ENCODE measurements at places on chromosomes 3 and 15.

GRCh38 chr3:48064292-48064829 lies 48.1 kb upstream of the MAP4 start:
- DNase-seq = no peak

DNA sequence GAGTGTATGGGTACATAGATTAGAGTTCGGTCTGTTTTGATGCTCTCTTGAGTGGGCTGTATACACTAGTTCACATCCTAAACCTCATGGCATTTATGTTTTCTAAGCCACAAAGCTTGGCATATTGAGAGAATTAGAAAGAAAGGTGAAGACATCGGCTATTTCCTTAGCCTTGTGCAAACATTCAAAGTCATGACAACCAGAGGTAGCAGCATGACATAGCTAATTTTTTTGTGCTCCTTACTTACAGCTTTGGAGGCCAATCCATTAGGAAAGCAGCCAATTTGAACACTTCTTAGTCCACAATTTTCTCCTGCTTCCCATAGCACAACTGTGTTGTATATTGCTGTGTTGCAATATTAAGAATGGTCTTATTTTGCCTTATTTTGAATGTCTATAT lies 21.5 kb upstream of the AADAC start:
- no peak for DNase-seq

- DNase-seq = no peak
Measured at GRCh38 chr3:38623539-38623938, 25.9 kb downstream of the SCN5A start.

GRCh38 chr15:63881431-63881830 lies 47.7 kb upstream of the HERC1 start:
- DNase-seq = no peak

DNA sequence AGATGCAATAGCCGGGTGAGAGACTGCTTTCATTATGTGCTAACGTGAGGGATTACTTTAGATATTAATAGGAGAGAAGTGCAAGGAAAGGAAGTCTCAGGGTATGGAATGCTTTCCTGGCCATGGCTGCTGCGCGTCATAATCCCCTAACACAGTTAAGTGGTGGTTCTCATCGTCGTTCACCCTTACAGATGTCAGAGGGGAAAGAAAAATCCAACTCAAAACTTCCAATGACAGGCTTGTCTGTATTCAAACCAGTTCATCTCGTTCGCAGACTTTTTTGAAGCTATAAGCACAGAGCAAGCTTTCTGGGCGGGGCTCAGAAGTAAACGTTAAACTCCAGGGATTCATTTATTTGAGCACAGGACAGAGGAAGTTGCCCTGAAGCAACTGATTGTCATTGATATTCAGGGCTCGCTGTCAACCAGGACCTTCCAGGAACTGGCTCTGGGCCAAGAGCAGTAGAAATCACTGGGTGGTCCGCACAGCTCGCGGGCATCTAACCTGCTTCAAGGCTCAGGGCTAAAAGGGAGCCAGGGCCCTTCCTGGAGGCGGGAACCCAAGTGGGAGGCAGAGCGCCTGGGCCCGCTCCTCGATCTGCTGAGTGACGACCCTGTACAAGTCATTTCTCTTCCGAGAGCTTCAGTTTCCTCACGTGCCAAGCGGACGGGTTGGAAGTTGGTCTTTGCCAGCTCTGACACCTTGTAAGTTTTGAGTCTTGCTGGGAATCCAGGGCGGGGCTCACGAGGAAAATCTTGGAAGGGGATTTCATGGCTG lies 1.1 kb upstream of the LPP start:
- peak; percentile 24 for DNase-seq

DNA sequence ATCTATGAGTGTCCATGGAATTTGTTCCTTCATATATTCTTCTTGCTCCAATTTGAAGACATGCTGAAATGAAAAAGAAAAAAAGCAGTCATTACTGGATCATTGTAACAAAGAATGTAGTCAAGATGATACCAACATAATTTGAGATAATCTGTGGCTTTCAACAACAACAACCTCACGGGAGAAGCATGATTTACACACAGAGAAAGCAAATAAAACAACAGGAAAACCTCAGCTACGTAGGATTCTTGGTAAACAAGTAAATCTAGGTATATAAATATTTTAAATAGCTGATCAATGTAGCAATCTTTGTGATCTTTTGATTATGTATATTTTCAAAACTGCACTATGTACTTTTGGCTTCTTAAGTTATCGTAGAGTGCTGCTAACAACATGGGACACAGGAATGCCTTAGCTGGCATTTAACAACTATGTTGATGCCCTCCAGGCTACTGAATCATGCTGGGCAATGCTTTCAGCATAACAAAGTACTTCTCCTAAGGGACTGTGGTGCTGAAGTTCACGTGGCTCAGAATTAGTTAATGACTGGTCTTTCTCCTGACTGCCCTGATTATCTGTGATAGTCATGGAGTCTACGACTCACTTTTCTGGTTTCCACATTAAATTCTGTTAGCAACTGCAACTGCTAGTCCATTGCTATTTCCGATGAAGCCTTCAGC lies 96.5 kb upstream of the MYO5C start:
- no peak for DNase-seq

DNA sequence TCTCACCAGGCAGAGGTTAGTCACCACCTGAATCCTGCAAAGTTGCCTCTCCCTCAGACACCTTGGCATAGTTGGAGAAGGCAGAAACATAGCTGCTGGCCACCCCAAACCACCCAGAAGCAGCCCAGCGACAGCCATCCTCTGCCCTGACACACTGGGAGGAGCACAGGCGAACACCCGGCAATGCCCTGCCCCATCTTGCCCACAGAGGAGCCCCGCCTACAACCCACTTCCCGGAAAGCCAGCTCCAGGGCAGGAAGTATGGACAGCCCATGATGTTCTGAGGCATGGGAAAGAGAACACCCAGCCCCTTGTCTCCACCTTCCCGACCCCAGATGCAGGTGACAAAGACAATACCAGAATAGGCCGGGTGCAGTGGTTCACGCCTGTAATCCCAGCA lies 12.6 kb upstream of the SHISA5 start:
- DNase-seq = no peak

GRCh38 chr3:149618151-149619123 lies 39.4 kb downstream of the WWTR1 start:
- DNase-seq = no peak

GRCh38 chr15:101799665-101800064 lies 3.6 kb upstream of the OR4F6 start:
- no peak for DNase-seq

DNA sequence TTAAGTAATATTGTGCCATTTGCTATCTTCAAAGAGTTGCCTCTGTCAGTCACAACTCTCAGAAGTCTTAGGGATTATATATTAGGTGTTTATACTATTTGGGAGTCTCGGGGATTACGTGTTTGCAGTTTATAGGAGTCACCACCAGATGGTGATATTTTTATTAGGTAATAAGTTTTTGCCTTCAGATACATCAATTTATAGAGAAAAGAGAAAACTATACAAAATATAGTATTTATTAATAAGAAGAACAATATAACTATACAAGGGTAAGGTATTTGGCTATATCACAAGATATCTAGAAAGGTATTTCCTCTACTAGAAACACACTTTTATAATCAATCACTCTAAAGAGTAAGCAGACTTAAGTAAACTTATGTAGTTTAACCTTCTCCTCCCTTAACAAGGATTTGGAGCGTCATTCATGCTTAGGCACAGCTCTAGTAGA lies 10.7 kb upstream of the DHX36 start:
- DNase-seq = peak; percentile 24

DNA sequence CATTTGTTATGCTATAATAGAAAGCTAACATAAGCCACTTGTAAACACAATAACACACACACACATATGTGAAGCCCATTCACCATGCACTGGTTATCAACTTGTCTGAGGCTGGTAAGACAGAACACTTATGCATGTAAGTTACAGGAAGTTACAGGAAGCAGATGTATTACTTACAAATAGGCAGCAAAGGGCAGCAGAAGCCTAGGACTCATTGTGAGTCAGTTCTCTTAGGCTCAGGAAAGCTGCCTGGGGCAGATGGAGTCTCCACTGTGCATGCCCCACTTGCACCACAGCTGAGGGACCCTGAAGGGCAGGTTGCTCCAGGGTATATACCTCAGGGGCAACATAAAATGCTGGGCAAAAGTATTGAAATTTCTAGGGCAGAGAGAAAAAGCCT lies 748.8 kb upstream of the CCDC54 start:
- no peak for DNase-seq

GRCh38 chr15:42057799-42058646 lies 36.3 kb downstream of the PLA2G4D start:
- DNase-seq = no peak

DNA sequence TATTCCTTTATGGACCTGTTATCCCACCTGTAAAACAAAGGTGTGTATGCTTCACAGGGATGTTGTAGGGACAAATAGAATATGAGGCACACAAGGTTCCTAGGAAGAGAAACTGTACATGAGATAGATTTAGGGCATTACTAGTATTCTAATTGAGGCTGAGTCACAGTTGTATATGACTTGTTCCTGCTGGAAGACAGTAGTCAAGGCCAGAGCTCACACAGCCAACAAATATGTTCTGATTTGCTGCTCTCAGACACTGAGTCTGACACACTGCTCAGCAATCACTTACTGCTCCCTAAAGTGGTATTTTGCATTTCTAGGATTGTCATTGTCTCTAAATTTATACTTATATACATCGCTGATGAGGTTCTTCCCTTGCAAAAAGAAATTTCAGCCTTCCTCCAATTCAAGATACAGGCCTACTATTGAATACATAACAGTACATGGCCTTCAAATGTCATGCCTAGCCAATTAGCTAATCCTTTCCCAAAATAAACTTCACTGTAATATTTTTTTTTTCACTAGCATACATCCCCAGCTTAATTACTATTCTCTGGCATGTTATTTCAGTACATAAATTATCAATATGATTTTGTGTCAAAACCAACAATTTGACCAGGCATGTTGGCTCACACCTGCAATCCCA lies 69.8 kb downstream of the TIGIT start:
- DNase-seq = no peak

GRCh38 chr3:149892371-149892770 lies 78.3 kb downstream of the PFN2 start:
- no peak for DNase-seq

- no peak for DNase-seq
Measured at GRCh38 chr15:80780416-80781221, 1.4 kb downstream of the CEMIP start.

DNA sequence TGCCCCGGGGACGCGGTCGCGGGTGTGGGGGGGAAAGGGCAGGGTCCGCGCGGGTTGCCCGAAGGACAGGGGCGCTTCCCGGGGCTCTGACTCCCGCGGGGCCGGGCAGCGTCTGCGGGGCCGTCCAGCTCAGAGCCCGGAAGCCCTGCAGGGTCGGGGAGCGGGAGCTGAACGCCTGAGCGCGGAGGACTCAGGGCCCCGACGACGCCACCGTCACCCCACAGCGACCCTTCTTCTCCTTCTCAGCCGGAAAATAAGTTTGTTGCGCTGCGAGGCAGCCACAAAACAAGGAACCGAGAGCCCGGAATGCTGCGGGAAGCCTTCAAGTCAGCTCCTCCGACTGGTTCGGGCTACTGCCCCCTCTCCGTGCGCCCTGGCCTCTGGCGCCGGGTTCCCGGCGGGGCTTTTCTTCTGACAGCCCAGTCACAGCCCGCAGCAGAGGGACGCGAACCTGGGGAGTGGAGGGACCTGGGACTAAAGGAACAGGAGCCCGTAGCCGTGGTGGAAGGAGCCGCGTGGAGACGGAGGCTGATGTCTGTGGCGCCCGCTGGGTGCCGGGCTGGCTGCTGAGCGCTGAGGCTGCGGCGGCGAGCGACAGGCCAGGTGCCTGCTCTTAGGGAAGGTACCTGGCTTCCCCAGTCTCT lies 484 bp downstream of the CNTN4 start:
- DNase-seq = no peak

- no peak for DNase-seq
Measured at GRCh38 chr3:13539671-13540070, 9.3 kb upstream of the FBLN2 start.

- peak; percentile 72 for DNase-seq
Measured at GRCh38 chr15:73240866-73241499, 127.8 kb downstream of the HCN4 start.

DNA sequence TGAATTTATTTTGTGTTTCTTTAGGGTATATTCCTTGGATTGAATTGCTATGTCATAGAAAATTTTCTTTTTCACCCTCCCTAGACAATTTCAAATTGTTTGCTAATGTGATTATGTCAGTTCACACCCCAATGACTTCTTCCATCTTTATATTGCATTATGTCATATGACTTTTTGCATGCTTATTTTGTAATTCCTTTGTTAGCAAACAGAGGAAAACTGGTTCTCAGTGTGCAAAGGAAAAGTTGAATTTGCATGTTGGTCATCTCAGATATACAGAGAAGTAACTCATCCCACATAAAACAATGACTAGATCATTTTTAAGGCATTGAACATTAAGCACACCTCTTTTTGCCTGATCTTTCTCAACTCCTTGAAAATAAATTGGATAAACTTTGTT lies 3.3 kb upstream of the RNF13 start:
- no peak for DNase-seq

DNA sequence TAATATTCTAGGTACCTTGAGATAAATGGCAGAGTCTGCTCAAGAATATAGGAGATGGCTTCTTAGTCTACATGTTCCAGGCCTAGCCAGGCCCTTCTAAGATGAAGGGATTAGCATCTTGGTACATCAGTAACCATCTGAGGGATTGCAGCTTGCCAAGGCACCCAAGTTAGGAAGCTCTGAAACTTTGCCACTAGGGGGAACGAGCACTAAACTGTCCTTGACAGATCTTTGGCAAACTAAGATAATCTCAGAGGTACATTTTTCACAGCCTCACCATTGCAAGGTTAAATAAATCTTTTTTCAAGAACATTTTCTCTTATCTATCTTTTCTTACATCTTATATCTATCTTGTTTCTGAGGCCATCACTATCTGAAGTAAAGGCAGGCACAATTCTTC lies 351.2 kb downstream of the RAP2B start:
- DNase-seq = peak; percentile 24

DNA sequence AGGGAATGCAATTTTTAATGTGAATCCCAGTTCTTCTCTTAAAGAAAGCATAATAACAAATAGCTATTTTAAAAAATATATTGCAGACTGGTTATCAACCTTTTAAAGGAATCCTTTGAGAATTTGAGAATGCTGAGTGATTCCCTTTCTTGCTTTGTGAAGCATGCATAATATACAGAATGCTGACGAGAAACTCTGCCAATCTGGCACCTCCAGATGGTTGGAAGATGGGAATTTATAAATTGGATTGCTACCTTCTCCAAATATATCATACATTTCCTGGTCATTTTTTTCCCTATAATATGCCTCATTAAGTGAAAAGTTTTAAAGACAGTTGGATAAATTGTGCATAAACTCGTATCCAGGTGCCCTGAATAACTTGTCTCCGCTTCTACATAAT lies 333.9 kb upstream of the ARPP21 start:
- no peak for DNase-seq

- DNase-seq = no peak
Measured at GRCh38 chr3:67001086-67001861, 3.2 kb downstream of the KBTBD8 start.
